Kidney glomerular epithelial cell (primary cell): ENCODE measurements at places on chromosomes 5 and 9.

- DNase-seq: no peak
These were observed 85.5 kb upstream of the MYO10 start for GRCh38 chr5:17021602-17021932.

DNA sequence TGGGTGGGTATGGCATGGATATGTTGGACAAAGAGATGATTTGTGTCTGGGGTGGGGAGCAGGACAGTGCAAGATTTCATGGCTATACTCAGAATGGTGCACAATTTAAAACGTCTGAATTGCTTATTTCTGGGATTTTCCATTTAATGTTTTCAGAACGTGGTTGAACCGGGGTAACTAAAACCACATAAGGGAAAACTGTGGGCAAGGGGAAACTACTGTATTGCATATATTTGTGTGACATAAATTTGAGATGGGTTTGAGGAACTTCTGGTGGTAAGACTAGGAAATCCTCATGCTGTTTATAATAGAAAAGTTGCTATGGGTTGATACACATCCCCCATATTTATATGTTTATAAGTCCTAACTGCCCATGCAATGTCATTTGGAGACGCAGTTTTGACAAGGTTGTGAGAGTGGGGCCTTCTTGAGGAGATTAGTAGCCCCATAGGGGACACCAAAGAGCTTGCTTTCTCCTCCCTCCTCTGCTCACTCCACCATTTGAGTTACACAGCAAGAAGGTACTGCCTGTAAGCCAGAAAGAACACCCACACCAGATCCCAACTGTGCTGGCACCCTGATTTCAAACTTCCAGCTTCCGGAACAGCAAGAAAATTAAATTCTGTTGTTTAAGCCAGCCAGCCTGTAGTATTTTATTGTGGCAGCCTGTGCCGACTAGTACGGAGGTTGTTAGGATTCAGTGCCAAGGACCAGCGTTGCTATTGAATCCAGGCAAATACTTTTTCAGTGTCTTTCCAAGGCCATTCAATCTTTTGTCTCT lies 2118.9 kb downstream of the MAT2B start:
- no peak for DNase-seq

DNA sequence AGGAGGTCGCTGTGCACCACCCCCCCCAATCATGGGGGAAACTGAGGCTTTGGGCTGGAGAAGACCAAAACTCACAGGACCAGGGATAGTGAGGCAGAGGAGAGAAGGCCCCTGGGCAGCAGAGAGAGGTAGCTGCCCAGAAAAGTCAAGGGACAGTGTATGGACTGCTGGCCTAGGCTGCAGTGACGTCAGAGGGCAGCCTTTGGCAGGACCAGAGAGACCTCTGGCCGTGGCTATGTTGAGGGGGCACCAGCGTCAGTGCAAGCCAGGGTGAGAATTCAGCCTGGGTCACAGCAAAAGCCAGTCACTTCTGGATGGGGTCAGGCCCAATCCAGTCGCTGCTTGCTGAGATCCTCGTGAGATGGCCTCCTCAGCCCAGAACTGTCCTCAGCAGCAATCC lies 26.5 kb downstream of the FLT4 start:
- DNase-seq: no peak

DNA sequence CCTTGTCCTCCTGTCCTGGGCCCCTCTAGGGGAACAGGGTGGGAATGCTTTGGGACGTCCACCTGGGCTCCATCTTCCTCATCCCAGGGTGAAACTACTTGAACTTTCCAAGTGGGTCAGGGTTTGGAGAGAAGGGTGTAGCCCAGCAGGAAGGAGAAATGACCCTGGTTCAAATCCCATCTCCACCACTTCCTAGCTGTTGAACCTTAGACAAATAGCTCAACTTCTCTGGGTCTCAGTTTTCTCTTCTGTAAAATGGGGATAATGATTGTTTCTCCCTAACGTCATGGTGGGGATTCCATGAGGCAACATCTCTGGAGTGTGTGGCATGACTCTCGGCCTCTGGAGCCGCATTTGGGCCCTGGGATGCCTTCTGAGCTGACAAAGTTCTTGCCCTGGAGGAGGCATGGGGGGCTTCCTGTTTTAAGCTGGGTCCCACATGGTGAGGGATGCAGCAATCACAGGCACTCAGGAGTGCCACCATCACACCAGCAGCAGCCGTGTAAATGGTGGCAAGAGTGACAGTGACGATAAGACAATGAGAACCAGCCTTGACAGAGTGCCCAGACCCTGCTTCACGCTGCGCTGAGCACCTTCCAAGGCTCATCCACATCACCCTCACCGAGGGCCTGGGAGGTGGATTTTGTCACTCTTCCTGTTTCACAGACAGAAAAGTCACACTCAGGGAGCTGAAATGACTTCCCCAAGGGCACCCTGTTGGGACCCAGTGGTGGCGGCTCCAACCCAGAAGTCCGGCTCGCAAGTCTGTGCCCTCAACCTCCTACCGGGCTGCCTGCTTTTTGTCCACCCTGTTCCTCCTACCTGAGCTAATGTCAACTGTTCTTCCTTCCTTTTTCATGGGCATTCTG lies 69.5 kb upstream of the IER5L start:
- DNase-seq: no peak

- no peak for DNase-seq
These were observed 29.3 kb downstream of the REEP5 start for GRCh38 chr5:112892776-112893175.

DNA sequence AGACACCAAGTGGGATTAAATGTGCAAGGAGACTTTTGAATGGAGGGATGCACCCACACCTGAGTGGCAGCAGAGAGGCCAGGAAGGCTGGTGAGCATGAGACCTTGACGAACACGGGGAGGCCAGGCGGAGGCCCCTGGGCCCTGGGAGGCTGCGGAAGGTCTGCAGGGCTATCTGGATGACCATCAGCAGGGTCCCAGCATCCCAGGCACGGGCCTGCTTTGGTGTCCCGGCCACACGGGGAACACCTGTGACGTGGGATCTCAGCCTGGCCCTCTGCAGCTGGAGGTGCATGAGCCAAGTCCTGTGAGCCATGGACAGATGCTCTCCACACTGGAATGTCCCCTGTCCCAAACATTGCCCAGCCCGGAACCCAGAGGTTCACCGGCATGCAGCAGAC lies 174.0 kb upstream of the FOXD4L5 start:
- no peak for DNase-seq
